ENCODE measurements at places on chromosomes 2 and 18.

DNA sequence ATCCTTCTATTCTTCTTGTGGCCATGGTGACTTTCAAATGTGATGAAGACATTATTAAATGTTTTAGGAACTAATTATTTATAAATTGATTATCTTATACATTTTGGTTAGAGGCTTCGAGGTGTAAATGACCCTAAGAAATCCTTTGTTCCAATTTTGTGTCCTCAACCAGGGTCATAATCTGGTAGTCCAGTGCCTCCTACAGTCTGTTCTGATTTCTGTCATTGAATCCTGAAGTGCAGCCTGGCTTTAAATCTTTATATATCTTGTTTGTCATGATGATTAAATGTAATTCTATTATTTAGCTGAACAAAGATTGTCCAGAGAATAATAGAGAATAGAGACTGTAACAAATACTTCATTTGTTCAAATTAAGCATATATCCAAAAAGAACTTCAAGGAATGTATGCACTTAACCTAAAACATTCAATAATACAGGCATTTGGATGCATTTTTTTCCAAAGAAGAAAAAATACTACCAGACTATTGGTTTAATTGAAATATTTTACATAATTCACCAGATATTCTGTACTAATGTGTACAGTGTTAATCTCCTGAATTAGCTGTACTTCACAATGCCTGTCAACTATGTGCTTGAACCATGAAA lies 89.8 kb downstream of the PRPF40A start:
- DNase-seq = peak; percentile 47

GRCh38 chr2:172698041-172698863 lies 37.4 kb upstream of the RAPGEF4 start:
- DNase-seq = peak; percentile 97

DNA sequence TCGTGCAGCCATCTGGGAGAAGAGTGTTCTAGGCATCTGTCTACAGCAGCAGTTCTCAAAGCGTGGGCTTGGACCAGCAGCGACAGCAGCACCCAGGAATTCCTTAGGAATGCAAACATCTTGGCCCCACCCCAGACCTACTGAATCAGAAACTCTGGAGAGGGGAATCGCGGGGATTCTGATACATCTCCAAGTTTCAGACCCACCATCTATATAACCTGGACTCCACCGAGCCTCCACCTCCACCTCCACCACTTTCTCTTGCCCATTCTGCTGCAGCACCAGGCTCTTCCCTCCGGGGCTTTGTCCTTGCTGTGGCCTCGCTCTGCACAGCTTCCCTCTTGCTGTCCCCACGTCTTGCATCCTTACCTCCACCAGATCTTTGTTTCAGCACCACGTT lies 256.4 kb downstream of the BCL2 start:
- DNase-seq = peak; percentile 48

DNA sequence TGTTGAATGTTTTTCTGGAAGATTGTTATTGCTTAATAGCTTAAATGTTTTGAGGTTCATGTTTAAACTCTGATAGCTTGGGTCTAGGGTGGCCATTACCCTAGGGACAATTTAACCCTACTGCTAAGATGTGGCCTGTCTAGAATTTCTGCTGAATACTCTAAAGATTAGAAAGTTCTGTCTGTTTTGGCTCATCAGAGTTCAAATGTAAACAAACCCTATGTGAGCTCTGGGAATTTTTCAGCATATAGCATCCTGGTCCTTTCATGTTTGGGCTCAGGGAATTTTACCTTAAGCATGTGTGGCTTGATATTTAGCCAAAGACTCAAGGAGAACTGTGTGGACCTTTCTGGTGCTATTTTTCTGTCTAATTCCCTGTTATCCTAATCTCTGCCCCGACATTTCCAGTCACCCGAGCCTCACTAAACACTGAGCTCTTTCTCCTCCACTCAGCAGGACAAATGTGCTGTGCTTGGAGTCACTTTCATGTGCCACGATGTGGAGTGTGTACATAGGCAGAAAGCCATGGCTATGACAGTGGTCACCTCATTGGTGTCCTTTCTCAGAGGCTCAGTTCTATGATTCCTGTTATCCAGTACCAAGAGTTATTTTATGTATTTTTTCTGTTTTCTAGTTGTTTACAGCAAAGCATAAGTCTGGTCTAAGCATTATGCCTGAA lies 492.5 kb upstream of the SPHKAP start:
- no peak for DNase-seq

DNA sequence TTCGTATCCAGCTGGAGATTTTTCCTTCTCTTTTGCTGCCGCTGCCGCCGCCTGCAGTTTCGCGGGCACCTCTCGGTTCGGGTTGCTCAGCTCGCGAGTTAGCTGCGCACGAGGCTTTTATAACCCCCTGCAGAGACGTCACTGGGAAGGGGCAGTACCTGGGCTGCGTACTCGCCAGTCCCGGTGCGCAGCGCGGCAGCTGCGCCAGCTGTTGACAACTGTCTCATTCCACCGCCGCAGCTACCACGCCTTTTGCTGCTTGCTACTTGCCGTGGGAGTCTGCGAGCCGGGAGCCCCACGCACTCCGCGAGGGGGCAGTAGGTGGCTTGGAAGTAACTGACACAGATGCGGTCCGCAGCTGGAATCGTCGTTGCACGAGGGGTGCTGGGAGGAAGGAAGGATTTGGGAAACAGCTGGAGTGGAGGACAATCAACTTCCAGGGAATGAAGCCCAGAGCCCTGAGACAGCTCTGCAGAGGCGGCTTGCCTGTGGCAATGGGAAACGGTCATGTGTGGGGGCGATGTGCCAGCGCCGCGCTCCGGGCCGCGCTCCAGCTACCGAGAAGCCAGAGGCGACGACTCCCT lies at the start of gene TACR1:
TSS of gene TACR1 (minus strand) at position 93 of the 584 bp plus-strand sequence. CDS start 586 bp downstream, outside the sequence.
- DNase-seq = peak; percentile 64
